Gastroesophageal sphincter (tissue), 4 donors: ENCODE measurements at places on chromosomes 13 and 19.

DNA sequence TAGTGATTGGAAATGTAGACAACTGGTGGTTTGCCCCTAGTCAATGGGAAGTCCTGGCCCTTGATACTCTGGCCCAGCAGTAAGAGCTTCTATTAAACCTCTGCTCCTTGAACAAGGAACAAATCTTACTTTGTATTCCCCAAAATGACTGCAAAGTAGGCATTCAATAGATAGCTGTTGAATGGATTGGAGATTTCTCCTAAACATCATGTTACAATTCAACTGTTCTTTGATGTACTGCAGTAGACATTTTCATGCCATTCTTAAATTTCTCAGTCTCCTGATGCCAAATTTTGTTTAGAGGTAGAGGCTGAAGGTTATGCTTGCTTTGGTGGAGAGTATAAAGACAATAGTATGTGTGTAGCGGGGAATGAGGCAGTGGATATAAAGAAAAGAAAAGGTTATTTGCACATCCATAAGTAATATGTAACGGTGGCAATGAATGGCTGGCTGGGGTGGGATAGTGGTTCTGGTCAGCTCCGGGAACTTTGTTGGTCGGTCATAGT, 12.8 kb downstream of the MIR17HG start:
- no peak for ATAC-seq
- no peaks in the 10 kb centered on the region for H3K27me3 ChIP-seq
- no peak overlapping the region for H3K4me3 ChIP-seq
- no peaks in the 10 kb centered on the region for H3K36me3 ChIP-seq

DNA sequence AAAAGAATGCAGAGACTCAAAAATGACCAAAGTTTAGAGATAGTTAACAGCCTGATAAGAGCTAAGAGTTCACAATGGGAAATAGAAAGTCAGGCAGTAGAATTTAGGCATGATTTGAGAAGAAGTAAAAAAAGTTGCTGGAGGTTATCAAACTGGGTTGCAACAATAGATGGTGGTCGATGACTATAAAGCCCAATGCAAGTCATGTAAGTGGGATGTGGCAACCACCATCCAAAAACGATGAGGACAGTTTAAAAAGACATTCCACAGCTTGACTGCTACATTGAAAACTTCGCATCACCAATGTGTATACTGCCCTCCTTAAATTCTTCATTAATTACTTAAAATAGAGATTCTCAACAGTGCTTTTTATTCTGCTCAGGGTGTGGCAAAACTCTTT, 19.7 kb downstream of the ELF1 start:
- H3K36me3 ChIP-seq: peaks cover 3% of the 10 kb centered on the region
- no peaks in the 10 kb centered on the region for H3K27me3 ChIP-seq
- H3K4me1 ChIP-seq: peaks cover 17% of the 10 kb centered on the region
- no peak overlapping the region for H3K4me3 ChIP-seq
- no peak for ATAC-seq
- no peak overlapping the region for H3K27ac ChIP-seq

DNA sequence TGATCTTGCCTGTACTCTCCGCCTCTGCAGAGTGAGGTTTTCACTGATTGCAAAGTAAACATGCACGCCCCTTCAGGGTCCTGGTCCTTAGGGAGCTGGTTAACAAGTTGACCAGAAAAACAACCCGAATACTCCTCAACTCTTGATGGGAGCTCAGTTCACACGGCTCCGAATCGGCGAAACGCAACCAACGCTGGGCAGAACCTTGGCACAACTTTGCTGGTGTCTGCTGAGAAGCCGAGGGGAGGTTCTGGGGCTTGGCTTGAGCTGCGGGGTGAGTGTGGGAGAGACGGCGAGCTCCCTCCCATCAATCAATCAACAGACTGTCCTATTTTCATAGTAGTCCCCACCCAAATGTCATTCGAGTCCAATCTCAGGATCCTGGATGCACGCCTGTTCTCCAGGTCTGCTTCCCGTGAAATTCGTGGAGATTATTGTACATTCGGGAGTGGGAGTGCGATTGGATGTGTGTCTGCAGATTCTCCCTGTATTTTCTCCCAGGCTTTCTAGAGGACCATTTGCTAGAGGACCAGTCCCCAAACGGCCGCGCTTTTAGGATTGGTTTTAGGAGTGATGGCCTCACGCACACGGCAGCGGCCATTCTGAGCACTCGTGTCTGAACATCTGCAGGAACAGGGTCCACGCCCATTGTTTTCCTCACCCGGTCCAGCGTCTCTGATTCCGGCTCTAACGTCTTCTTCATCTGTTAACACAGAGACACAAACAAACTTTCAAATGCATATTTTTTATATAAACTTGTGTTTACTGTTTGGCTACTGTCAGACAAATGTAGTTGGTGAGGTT, 51.6 kb upstream of the F7 start:
- H3K4me1 ChIP-seq: peaks cover 24% of the 10 kb centered on the region
- no peak for ATAC-seq
- peaks cover 46% of the 10 kb centered on the region for H3K27me3 ChIP-seq
- H3K36me3 ChIP-seq: no peaks in the 10 kb centered on the region
- H3K27ac ChIP-seq: no peak overlapping the region
- H3K4me3 ChIP-seq: no peak overlapping the region

GRCh38 chr13:82330499-82330898, 1551.8 kb downstream of the SLITRK1 start:
- H3K4me1 ChIP-seq: no peaks in the 10 kb centered on the region
- H3K36me3 ChIP-seq: no peaks in the 10 kb centered on the region
- H3K27ac ChIP-seq: no peak overlapping the region
- no peak overlapping the region for H3K4me3 ChIP-seq
- no peaks in the 10 kb centered on the region for H3K27me3 ChIP-seq
- no peak for ATAC-seq

- no peak overlapping the region for H3K4me3 ChIP-seq
- H3K27me3 ChIP-seq: no peaks in the 10 kb centered on the region
- H3K4me1 ChIP-seq: no peaks in the 10 kb centered on the region
- ATAC-seq: no peak
- H3K27ac ChIP-seq: no peak overlapping the region
Measured at GRCh38 chr13:100540621-100541020, 48.0 kb downstream of the GGACT start.

GRCh38 chr19:16143399-16144215, at the start of gene HSH2D:
Gene HSH2D (plus strand): TSS chr19:16143685. CDS start chr19:16148751, 5,066 bp downstream.
- ATAC-seq: no peak
- no peak within 1 kb of the TSS for H3K4me3 ChIP-seq
- peaks cover 11% of the 10 kb centered on the region for H3K27me3 ChIP-seq
- no peaks in the 10 kb centered on the region for H3K4me1 ChIP-seq

DNA sequence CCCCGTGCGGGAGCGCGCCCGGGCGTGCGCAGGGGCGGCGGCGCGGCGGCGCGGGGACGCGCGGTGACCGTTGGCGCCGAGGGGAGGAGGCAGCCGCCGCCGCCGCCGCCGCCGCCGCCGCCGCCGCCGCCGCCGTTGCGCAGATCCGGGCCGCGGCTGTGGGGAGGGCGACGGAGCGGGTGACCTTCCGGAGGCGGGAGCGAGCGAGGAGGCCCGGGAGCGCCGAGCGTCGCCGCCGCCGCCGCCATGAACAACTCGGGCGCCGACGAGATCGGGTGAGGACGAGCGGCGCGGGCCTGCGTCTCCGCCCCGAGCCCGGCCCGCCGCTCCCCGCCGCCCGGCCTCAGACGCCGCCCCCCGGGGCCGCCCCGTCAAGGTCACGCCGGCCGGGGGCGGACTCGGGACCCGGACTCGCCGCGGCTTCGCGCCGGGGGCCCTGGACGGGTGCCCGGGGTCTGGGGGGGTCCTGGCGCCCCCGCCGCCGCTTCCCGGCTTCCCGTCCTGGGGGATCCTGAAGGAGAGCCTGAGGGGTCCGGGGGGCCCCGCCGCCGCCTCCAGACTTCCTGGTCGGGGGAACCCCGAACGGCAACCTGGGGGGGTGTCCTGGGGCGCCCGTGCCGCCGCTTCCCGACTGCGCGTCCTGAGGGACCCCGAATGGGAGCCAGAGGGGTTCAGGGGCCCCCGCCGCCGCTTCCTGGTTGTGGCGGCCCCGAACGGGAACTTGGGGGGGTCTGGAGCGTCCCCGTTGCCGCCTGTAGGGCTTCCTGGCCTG, at the start of gene DAZAP1:
Gene DAZAP1 (plus strand): TSS at position 59 of the 772 bp plus-strand sequence. CDS start 188 bp downstream, at position 247.
- H3K27me3 ChIP-seq: no peaks in the 10 kb centered on the region
- ATAC-seq: no peak
- H3K4me1 ChIP-seq: peaks cover 3% of the 10 kb centered on the region
- H3K4me3 ChIP-seq: peak within 1 kb of the TSS; percentile 88

DNA sequence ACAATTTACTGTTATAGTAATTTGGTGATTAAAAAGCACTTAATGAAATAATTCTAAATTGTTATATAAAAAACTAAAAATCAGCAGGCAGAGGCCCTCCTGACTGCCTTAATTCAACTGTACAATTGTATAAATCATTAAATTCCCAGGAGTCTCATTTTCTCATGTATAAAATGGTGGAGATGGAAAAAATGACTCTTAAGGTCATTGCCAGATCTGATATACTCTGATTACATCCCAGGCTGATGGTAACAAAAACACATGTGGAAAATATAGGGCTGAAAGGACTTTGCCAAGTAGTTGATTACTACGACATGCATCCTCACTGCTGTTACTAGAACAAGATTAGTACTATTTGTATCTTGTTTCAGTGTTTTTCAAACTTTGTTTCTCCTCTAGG, 1020.0 kb upstream of the SLC10A2 start:
- H3K36me3 ChIP-seq: no peaks in the 10 kb centered on the region
- no peaks in the 10 kb centered on the region for H3K4me1 ChIP-seq
- no peak overlapping the region for H3K4me3 ChIP-seq
- no peaks in the 10 kb centered on the region for H3K27me3 ChIP-seq
- no peak for ATAC-seq
- H3K27ac ChIP-seq: no peak overlapping the region

DNA sequence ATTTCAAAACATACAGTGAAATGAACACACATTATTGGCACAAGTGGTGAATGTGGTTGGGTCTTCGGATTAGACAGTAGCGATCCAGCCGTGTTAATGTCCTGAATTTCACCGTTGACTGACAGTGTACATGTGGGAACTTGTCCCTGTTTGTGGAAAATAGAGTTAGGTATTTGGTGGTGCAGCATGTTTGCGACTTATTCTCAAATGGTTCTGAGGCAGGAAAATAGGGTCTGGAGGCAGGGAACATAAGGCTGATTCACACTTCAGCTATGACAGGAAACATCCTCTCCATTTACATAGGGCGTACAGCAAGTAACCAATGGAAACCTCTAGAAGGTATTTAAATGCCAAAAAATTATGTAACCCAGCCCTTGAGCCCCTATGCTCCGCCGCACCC, 4.2 kb downstream of the LGALS7B start:
- H3K4me3 ChIP-seq: no peak overlapping the region
- no peaks in the 10 kb centered on the region for H3K36me3 ChIP-seq
- no peak overlapping the region for H3K27ac ChIP-seq
- H3K4me1 ChIP-seq: no peaks in the 10 kb centered on the region
- no peaks in the 10 kb centered on the region for H3K27me3 ChIP-seq
- ATAC-seq: no peak

DNA sequence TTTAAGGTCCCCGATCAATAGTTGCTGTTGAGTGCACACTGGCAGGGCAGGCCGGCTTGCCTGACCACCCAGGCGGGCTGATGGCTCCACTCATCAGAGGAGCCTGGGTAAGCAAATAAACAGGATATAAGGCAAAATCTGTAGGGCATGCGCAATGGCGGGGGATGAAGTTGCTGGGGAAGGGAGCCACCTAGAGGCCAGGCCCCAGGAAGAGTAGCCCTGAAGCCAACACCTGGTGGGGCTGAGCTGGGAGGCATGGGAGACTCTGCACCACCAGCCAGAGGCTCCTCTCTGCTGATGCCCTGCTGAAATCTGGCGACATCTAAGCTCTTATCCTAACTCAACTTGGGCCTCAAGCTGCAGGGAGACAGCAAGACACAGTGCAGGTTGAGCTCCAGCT, 324.3 kb downstream of the ZNF536 start:
- H3K36me3 ChIP-seq: no peaks in the 10 kb centered on the region
- no peak for ATAC-seq
- H3K27me3 ChIP-seq: peaks cover under 1% of the 10 kb centered on the region
- no peak overlapping the region for H3K27ac ChIP-seq
- H3K4me1 ChIP-seq: peaks cover 19% of the 10 kb centered on the region

- peaks cover 4% of the 10 kb centered on the region for H3K4me1 ChIP-seq
- H3K4me3 ChIP-seq: peak overlapping the region; percentile 20
- no peak overlapping the region for H3K27ac ChIP-seq
- H3K27me3 ChIP-seq: no peaks in the 10 kb centered on the region
Measured at GRCh38 chr13:97142452-97142851, 79.7 kb upstream of the MBNL2 start.

GRCh38 chr13:111397202-111397880, 76.9 kb downstream of the TEX29 start:
- no peak for ATAC-seq
- H3K27ac ChIP-seq: no peak overlapping the region
- no peaks in the 10 kb centered on the region for H3K27me3 ChIP-seq
- no peak overlapping the region for H3K4me3 ChIP-seq
- H3K4me1 ChIP-seq: no peaks in the 10 kb centered on the region
- no peaks in the 10 kb centered on the region for H3K36me3 ChIP-seq

DNA sequence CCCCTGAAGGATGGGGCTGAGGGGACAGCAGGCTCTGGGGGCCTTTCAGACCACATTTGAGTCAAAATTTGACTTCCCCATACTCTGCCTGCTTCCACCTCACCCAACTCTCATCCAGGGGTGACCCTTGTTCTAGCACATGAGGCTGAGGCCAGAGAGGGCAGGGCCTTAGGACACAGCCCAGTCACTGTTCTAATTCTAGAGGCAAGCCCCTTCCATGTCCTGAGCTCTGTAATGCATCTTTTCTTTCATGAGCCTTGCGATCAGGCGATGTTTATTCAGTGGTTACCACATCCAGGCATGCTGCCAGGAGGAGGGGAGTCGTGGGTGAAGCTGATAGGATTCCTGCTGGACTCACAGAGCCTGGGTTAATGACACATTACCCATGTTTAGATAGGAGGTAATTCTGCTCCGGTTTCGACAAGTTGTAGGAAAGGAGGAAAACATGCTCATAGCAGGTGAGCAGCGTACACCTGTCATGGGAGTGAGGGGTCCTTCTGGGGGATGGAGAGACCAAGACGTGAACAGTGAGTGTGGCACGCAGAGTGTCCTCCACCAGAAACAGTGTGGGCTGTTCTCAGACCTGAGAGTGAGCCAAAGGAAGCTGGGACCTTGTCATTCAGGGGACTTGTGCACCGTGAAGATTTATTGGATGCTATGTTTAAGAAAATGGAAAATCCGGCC, 9.3 kb downstream of the RPS9 start:
- H3K4me1 ChIP-seq: peaks cover 59% of the 10 kb centered on the region
- peak; percentile 84 for ATAC-seq
- H3K27me3 ChIP-seq: no peaks in the 10 kb centered on the region

DNA sequence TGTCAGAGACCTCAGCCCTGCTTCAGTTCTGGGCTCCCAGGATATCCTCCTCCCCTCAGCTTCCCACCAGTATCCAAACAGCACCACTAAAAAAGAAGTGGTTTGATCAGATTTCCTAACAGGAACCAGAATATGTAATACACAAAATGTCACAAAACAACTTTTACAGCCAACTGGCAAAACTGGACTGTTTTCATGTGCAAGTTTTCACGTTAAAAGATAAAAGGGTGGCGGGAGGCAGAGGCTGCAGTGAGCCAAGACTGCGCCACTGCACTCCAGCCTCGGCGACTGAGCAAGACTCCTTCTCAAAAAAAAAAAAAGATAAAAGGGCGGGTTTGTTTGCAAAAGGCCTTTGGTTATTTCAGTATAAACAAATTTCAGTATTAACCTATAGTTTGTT, 13.1 kb downstream of the PCID2 start:
- no peak overlapping the region for H3K27ac ChIP-seq
- H3K4me3 ChIP-seq: no peak overlapping the region
- H3K4me1 ChIP-seq: no peaks in the 10 kb centered on the region

- H3K4me1 ChIP-seq: no peaks in the 10 kb centered on the region
- ATAC-seq: peak; percentile 57
- H3K27ac ChIP-seq: peak overlapping the region; percentile 38
Measured at GRCh38 chr19:5103061-5103701, 134.3 kb downstream of the KDM4B start.
